ENCODE measurements at places on chromosomes 4 and X.
A peak's percentile ranks its signal among the peaks of the same experiment; 100 is the strongest.

DNA sequence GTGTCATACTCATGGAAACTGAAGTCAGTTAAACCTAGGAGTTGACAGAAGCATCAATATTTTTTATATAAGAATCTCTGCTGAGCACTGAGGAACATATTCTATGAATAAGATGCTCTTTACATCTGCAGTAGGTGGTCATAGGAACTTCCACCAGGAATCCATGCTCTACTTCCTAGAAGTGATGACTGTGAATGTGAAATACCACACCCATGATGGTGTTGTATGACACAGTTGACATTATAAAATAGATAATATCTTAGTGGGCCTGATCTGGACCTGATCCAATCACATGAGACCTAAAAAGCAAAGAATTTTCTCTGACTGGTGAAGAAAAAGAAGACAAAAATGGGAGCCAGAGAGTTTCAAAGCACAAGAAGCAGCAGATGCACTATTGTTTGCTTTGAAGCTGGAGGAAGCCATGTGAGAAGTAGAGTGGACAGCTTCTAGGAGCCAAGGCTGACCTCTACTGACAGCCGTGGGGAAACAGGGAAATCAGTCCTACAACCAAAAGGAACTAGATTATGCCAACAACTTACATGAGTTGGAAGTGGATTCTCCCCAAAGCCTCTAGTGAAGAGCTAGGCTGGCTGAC is 68.6 kb upstream of the HS3ST1 start:
- no peak for DNase-seq

DNA sequence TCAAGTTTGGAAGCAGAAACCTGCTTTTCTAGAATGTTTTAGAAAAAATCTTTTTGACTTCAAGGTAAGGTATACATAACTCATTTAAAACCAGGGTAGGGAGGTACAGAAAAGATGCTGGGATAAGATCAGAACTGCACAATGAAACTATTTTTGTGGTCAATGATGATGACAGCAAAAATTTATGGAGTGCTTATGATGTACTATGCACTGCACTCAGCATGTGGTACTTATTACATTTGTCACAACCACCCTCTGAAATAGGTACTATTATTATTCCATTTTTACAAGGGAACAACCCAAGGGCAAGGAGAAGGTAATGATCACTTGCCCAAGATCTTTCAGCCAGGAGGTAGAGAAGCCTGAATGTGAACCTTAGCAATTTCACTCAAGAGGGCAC is 8.0 kb downstream of the GPM6B start:
- no peak for DNase-seq

DNA sequence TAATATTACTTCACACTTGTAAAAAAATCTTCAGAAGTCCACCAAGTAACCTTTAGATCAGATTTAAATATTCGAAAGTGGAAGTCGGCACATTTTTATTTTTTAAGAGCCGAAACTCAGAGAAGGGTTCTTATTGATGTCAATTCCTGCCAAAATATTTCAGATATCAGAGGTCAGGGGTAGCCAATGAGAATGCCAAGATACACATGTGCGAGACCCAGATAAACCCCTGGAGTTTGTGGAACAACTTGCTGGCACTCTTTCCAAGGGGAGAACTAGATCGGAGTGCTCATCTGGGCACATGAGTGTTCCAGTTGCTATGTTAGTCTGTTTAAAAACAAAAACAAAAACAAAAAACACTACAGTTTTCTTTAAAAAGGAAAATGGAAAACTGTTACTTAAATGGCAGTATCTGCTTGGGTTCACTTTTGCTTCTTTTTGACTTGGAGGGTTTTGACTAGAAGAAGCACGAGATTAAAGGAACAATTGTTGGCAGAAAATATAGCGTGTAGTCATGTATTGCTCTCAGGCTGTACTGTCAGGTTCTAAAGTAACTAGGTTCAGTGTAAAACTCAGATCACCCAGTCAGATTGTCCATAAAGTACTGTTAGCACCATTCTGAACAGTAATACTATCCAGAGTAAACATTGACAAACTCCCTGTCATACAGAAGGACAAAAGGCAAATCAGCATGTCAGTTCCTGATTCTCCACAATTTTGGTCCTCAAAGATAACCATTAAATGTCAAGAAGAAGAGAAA is 188.0 kb upstream of the PACRGL start:
- peak; percentile 49 for DNase-seq

DNA sequence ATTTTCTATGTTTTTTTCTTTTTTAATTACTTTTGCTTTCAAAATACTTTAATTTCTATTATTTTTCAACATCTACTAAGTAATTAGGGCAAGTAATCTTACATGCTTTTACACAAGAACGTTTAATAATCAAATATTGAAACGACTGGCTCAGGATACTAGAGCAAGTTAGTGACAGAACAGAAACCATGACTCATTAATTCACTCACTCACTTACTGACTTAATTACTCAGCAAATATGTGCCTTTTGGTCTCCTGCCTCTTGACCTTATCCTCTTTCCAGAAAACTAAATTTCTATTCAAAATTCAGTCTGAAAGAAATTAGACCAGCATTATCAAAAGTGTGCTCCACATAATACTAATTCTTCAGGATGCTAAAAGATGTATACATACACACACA is 314.9 kb upstream of the TEX13C start:
- no peak for DNase-seq

- DNase-seq, result no peak
Observed at GRCh38 chr4:15562114-15562513, 92.4 kb downstream of the CC2D2A start.

GRCh38 chr4:150699599-150699998 is 117.6 kb downstream of the MAB21L2 start:
- no peak for DNase-seq

GRCh38 chrX:129585691-129586090 is 45.6 kb downstream of the OCRL start:
- no peak for DNase-seq

DNA sequence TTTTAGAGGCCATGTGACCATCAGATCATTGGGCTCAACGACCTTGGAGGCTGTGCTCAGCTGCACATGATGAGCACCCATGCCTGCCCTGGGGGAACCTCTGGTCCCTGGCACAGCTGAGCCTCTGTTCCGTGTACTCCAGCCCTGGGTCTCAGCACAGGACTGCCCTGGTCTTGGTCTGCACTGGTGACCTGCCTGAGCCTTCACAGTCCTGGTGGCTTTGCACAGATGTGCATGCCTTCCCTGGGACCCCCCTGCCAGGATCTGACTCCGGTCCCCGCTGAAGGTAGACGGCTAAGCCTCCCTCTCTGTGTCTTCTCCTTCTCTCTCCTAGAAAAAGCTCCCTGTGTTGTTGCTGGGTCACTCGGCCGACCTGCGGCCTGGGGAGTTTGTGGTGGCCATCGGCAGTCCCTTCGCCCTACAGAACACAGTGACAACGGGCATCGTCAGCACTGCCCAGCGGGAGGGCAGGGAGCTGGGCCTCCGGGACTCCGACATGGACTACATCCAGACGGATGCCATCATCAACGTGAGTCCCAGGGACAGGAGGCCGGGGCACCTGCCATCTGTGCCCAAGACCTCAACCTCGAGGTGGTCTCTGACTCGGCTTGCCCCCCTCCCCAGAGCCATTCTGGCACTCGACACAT is 21.6 kb downstream of the HTRA3 start:
- no peak for DNase-seq

DNA sequence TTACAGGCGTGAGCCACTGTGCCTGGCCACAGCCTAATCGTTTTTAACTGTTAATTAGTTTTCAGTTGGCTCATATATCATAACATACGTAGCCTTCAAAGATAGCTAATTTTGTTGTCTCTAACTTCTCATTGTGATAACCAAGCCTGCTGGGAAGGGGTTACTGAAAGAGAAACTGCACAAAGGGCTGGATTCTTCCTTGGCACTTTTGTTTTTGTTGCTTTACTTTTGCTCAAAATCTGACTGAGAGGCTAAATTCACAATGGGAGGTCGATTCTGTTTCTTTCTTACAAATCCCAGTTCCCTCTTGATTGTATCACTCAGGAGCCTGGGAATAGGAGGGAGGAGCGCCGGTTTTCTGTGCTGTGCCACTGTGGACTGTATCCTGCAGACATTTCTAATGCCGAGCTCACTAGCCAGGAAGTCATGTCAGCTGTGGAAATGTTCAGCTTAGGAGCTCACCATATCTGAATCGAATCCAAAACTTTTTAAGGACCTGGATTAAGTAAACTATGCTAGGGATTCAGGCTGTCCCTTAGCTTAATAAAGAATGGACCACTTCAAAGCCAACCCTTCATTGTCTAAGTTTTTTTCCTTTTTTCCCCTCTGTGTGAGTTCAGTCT is 120.5 kb upstream of the FAT1 start:
- no peak for DNase-seq

- DNase-seq, result no peak
Observed at GRCh38 chrX:67961516-67961915, 417.7 kb downstream of the AR start.

GRCh38 chr4:108355186-108355901 is 186.6 kb upstream of the LEF1 start:
- peak; percentile 24 for DNase-seq

- no peak for DNase-seq
Observed at GRCh38 chrX:131907488-131908314, 115.4 kb upstream of the STK26 start.

- DNase-seq, result peak; percentile 24
Observed at GRCh38 chrX:9586992-9587392, 122.1 kb downstream of the TBL1X start.

DNA sequence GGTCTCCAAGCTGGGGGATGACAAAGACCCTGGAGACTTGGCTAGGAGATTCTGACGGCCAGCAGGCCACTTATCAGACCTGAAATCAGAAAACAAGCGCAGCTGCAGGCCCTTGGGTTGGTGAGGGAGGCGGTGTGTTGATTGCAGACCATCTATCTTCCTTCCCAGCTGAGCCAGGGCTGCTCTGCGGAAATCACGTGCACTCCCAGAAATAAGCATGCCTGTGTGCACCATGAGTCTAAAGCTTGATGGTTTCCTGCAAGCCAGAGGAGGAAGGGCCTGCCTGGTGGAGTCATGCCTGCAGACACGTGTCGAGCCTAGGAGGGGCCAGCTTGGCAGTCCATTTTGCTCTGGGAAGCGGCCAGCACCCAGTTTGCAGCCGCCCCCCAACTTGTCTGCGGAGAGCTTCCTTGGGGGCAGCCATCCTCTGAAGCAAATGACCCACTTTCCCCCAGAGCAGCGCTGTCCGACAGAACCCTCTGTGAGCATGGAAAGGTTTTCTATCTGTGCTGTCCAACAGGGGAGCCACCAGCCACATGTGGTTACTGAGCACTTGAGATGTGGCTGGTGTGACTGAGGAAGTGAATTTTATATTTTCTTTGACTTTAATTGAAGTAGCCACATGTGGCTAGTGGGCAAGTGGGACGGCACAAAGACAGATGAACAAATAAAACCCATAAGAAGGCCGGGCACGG is 175.7 kb upstream of the BCOR start:
- no peak for DNase-seq

GRCh38 chr4:149914119-149915115 is 98.8 kb upstream of the IQCM start:
- peak; percentile 60 for DNase-seq

- no peak for DNase-seq
Observed at GRCh38 chr4:165288226-165288625, 39.2 kb upstream of the MSMO1 start.

DNA sequence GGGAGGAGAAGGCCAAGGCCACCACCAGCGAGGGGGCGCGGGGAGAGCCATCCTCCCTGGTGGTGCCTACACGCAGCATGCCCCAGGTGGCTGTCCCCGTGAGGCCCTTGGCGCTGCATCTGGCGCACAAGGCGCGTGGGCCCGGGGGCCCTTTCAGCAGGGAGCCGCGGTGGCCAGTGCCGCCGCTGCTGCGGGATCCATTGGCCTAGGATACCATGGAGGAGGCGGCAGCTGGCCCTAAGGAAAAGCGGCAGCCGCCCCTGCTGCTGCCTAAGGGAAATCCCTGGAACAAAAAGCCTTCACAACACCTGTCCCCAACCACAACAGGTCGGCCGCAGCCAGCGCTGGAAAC is 1059.6 kb downstream of the TECRL start:
- no peak for DNase-seq

GRCh38 chr4:136558940-136559494 is 973.3 kb downstream of the PCDH18 start:
- DNase-seq, result no peak

DNA sequence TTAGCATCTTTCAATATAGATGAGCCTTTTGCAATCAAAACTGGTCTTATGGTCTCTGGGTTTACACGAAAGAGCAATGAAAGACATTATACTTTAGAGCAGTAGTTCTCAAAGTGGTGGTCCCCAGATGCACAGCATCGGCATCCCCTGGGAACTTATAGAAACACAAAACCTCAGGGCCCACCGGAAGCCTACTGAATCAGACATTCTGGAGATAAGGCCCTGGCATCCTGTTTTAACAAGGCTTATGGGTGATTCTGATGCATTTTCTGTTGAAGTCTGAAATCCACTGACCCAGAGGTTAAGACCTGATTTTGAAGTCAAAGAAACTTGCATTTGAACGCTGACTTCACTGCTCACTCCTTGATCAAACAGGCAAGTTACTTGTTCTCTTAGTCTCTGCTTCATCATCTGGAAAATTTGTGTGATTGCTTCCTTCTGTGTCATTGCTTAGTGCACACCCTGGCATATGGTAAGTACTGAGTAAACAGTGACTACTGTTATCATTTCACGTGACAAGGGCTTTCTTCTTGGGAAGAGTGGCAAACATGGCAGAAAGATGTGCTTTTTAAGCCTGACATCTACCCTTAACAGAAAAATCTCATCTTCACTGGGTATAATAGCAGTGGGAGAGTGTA is 14.5 kb downstream of the CHRNA9 start:
- no peak for DNase-seq

DNA sequence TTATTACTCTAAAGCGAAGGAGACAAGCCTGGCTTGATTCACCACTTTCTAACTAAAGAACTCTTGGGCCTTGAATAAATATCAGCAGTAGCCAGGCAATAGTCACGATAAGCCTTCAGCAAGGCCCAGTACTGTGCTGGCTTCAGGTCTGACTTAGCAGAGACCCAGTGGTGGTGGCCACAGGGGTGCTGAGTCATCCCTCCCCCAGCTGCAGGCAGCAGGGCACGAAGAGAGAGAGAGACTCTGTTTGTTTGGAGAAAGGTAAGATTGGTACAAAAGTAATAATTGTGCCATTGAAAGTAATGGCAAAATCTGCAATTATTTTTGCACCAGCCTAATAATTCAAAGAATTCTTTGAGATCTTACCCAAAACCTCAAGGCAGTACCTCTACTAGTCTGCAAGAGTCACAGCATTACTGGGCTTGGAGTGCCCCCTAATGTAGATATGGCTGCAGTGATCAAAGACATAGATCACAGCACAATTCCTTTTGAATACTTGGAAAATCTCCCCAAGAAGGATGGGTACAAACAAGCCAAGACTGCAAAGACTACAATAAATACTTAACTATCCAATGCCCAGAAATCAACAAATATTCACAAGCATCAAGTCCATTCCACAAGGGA is 159.5 kb upstream of the USP38 start:
- no peak for DNase-seq

DNA sequence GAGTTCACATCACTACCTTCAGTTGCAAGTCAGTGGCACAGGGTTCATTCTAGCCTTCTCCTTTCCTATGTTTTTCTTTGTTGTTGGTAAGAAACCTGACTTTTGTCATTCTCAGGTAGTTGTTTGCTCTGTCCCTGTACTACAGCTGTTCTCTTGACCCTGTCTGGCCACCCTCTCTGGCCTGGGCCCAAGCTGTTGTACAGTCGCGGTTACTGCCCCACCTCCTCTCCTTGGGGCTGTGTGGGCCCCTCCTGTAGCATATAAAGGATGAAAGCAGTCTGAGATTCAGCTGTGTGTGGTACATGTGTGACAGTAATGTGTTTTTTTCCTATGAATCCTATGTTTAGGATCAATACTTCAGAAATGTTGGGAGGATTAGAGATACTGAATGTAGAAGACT is 12.5 kb downstream of the MOB1B start:
- no peak for DNase-seq
